ENCODE measurements at places on chromosomes 4 and X. TPM values are rescaled to one million over a fixed set of nuclear protein-coding genes. Genes with fewer than 3 reads are reported as not detected.

PABPC4L gene
- 2.3 TPM for polyA plus RNA-seq

PHOX2B gene
- polyA plus RNA-seq: not detected

SSX4 gene
- not detected for polyA plus RNA-seq

IRS4 gene
- not detected for polyA plus RNA-seq

NIPAL1 gene
- polyA plus RNA-seq: 5.5 TPM

VCX2 gene
- polyA plus RNA-seq: not detected

GLRA2 gene
- polyA plus RNA-seq: not detected

P2RY10 gene
- not detected for polyA plus RNA-seq

NLGN3 gene
- 8.1 TPM for polyA plus RNA-seq

CT45A2 gene
- polyA plus RNA-seq: not detected

FAM133A gene
- 0.31 TPM for polyA plus RNA-seq

IL2 gene
- not detected for polyA plus RNA-seq

DUSP9 gene
- 6.8 TPM for polyA plus RNA-seq

MAGIX gene
- 10.0 TPM for polyA plus RNA-seq

CENPVL1 gene
- 1.2 TPM for polyA plus RNA-seq

TEX13D gene
- not detected for polyA plus RNA-seq

ANTXR2 gene
- polyA plus RNA-seq: 79.6 TPM

GAB3 gene
- not detected for polyA plus RNA-seq

TMEM156 gene
- not detected for polyA plus RNA-seq

MGARP gene
- polyA plus RNA-seq: 4.4 TPM

ASMT gene
- polyA plus RNA-seq: not detected

NDNF gene
- polyA plus RNA-seq: 2.6 TPM

NUP62CL gene
- polyA plus RNA-seq: 20.5 TPM

SCRG1 gene
- 2.7 TPM for polyA plus RNA-seq

SRPX2 gene
- 0.30 TPM for polyA plus RNA-seq

CT45A3 gene
- polyA plus RNA-seq: not detected

PRRG3 gene
- polyA plus RNA-seq: 5.6 TPM

KDM6A gene
- polyA plus RNA-seq: 52.6 TPM

PNMA5 gene
- polyA plus RNA-seq: not detected

HTRA3 gene
- polyA plus RNA-seq: 6.9 TPM

SOX3 gene
- polyA plus RNA-seq: 0.24 TPM

GPR119 gene
- not detected for polyA plus RNA-seq

SYNPO2 gene
- polyA plus RNA-seq: 10.0 TPM

GPR34 gene
- 0.34 TPM for polyA plus RNA-seq

CAPN6 gene
- 0.04 TPM for polyA plus RNA-seq

DMRTC1 gene
- polyA plus RNA-seq: 0.23 TPM

USP17L26 gene
- not detected for polyA plus RNA-seq

DDIT4L gene
- polyA plus RNA-seq: 3.9 TPM

HSD17B13 gene
- polyA plus RNA-seq: 1.0 TPM

GPAT3 gene
- 5.1 TPM for polyA plus RNA-seq

BEND2 gene
- not detected for polyA plus RNA-seq

COL4A5 gene
- 98.0 TPM for polyA plus RNA-seq

MAGEA12 gene
- polyA plus RNA-seq: not detected

FAM47E gene
- 7.4 TPM for polyA plus RNA-seq

WDFY3 gene
- 15.4 TPM for polyA plus RNA-seq

RGS12 gene
- 51.6 TPM for polyA plus RNA-seq

RTL5 gene
- 10.4 TPM for polyA plus RNA-seq

ZNF630 gene
- 2.2 TPM for polyA plus RNA-seq

PAGE1 gene
- not detected for polyA plus RNA-seq

POU4F2 gene
- not detected for polyA plus RNA-seq
